ENCODE measurements at places on chromosomes 7 and 10.

- peak; percentile 25 for DNase-seq
Measured at GRCh38 chr10:86649471-86650150, 4.7 kb upstream of the OPN4 start.

- no peak for DNase-seq
Measured at GRCh38 chr7:122423591-122423990, 119.0 kb upstream of the FEZF1 start.

DNA sequence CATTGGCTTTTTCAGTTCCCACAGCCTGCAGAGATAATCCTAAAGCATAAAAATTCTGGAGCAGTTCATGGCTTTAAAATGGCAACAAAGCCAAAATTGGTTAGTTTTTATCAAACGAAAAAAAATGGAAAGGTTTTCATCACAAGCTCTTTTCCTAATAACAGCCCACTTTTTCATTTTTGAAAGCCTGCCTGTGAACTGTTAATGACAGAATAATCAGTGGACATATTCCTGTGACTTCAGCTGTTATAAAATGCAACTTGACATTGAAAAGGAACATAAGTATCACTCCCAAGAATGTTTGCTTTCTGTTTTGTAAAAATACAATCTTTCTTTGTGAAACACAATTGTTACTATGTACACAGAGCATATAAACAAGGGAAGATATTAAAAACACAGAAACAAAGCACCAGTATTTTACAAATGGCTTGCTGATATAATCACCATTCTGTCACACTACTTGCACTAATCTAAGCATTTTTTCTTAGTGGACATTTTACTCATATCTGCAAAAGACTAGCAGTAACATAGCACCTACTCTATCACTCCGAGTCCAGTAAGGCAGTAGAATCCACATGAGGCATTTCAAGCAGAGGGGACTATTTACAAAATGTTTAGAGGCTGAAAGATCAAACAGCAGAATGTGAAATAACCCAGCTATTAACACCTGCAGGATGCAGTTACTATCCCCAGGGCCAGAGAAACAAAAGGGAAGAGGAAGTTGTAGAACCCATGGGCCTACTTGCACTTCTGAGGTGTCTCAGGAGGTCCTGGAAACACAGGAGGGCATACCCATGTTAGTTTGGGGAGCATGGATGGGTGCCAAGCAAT lies 26.4 kb downstream of the MACC1 start:
- no peak for DNase-seq

- DNase-seq, result no peak
Measured at GRCh38 chr7:127736511-127736910, 84.5 kb downstream of the SND1 start.

GRCh38 chr10:81708929-81709328 lies 166.1 kb upstream of the NRG3 start:
- no peak for DNase-seq

DNA sequence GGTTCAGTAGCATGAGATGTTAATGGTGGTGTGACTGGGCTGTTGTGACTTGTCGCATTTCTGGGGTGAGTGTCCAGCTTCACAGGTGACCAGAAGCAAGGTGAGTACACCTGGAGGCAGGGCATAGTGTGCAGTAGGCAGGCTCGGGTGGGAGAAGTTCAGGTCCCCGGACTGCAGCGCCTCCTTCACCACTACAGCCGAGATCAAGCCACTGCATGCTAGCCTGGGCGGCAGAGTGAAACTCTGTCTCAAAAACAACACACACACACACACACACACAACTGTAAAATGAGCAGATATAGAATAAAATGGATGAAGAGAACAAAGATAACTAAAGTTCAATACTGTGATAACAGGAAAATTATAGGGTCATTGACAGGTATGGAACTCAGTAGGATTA lies 11.1 kb upstream of the PARD3 start:
- DNase-seq, result no peak

GRCh38 chr10:26890956-26891355 lies 30.2 kb upstream of the ABI1 start:
- DNase-seq, result peak; percentile 69

DNA sequence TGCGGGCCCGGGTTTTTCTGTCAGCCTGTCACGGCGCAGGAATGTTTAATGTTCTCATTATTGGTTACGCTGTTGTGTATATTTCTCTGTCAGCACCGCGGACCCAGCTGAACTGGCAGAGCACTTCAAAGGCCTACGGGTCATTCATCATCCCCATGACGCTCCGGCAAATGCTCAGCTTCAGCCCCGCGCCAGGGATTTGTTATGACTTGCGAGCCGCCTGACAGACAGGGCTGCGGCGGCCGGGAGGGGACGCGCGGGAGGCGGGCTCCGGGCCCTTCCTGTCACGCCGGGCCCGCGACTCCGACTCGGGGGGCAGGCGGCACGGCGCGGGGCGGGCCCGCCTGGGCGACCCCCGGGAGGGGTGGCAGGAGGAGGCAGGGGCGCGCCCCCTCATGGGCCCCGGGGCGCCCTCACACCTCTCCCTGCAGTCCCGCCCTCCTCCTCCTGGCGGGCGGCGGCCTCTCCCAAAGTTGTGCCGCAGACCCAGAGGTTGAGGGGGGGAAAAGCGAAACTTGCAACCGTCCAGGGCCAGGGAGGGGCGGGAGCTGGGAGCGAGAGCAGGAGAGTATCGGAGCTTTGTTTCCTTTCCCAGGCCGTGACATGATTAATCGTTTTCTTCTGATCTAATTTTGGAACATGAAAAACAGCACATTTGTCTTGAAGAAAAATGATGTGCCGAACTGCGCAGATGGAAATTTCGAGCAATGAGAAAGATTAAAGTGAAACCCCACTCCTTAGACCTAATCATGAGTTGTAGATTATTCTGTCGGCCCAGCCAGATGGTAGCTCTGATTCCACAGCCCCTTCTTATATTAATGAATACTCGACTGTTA lies 59.3 kb upstream of the COMTD1 start:
- peak; percentile 87 for DNase-seq

GRCh38 chr7:44307301-44307900 lies 18.0 kb downstream of the CAMK2B start:
- no peak for DNase-seq

GRCh38 chr10:68280758-68281157 lies 48.8 kb upstream of the ATOH7 start:
- no peak for DNase-seq

DNA sequence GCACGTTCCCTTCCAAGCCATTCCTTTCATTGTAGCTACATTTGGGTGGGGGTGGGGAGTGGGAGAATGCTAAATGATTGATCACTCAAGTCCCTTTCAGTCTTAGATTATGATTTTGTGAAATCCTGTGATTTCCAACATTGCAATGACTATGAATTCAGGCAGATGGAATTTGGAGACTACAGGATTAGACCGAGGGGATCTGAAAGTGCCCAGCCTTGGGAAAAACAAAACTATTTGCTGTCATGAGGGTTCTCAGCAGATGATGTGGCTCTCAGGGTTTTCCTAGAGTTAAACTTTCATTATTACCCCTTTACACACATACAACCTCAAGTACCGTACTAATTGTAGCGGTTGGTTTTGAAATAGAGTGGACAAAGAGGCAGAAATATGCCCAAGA lies 4.7 kb downstream of the MACROH2A2 start:
- no peak for DNase-seq

GRCh38 chr7:84142726-84143125 lies 51.9 kb downstream of the SEMA3A start:
- no peak for DNase-seq

DNA sequence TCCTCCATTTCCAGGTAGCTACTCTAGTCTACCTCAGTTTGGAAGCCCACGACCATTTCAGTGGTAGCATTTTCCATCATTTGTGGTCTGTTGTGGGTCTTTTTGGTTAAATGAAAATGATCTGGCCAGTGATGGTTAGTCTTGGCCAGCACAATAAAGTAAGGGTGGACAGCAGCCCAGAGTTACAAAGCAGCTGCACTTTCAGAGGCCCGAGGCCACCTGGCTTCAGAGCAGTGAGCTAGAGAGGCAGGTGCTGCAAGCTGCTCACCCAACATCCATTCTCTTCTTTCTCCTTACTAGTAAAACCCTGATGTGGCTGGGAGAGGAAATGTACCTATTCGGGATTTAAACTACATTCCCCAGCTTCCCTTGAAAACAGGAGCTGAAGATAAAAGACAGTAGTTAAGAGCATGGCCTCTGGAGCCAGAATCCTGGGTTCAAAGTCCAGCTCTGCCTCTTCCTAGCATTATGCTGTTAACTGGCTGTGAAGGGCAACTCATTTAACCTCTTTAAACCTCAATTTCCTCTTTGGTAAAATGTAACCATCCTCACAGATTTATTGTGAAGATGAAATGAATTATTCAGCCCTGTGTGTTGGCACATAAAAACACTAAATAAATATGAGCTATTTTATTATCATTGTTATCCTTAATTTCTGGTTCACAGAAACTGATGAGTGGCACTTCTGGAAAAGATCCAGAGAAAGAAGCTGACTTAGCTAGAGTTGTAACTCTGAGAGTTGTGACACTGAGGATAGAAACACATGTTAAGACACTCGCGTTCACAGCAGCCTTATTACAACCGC lies 517.4 kb downstream of the PARD3 start:
- no peak for DNase-seq

- DNase-seq, result no peak
Measured at GRCh38 chr7:126698446-126698845, 554.3 kb downstream of the GRM8 start.

DNA sequence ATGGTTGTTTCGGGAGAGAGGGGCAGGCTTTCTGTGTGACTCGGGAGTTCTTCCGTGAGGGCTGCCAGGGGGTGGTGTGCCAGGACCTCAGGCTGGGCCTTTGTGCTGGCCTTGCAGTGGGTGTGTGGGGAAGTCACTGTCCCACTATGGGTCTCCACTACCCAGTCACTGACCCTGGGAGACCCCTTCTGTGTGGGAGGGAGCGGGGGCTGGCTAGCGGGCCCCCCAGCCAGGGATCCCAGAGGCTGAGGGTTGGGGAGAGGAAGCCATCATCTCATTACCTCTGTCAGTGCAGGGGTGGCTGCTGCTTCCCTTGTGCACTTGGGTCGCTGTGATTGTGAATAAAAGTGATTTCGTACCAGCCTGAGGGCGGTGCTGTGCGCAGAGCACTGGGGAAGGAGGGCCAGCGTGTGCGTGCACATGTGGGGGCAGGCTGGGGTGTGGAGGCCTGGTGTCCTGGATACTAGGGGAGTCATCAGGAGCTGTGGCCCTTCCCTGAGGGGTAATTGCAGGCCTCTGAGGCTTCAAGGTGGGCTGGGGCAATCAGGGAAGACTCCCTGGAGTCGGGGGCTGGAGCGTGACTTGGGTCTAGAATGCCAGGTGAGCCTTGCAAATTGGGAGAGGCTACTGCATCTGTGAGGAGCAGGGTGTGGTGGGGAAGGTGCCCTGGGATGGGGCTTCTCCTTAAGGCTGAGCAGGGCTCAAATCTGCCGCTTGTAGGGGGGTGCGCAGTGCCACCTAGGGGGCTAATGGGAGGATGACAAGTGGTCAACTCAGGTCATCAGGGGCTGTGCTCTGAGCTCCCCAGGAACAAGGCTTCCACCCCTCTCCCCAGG lies 98.9 kb downstream of the NEURL1 start:
- no peak for DNase-seq

- no peak for DNase-seq
Measured at GRCh38 chr10:101732096-101732495, 37.1 kb upstream of the FBXW4 start.

- DNase-seq, result no peak
Measured at GRCh38 chr7:3480197-3480596, 179.1 kb downstream of the SDK1 start.

DNA sequence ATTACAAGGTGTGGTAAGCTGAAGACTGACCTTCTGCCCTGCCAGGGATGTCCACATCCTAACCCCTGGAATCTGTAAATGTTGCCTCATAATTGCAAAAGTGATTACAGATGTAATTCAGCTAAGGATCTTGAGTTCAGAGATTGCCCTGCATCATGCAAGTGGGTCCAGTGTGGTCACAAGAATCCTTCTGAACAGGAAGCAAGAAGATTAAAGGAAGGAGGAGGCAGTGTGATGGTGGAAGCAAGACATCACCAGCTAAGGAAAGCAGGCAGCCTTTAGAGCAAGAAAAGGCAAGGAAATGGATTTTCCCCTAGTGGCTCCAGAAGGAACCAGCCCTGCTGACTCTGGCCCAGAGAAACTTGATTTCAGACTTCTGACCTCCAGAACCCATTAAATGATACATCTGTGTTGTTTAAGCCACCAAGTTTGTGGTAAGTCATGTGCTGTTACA lies 78.1 kb downstream of the USP6NL start:
- DNase-seq, result no peak

- no peak for DNase-seq
Measured at GRCh38 chr7:116407165-116407564, 92.4 kb upstream of the CAV2 start.

GRCh38 chr7:4102231-4102841 lies 579.8 kb upstream of the FOXK1 start:
- DNase-seq, result peak; percentile 27

DNA sequence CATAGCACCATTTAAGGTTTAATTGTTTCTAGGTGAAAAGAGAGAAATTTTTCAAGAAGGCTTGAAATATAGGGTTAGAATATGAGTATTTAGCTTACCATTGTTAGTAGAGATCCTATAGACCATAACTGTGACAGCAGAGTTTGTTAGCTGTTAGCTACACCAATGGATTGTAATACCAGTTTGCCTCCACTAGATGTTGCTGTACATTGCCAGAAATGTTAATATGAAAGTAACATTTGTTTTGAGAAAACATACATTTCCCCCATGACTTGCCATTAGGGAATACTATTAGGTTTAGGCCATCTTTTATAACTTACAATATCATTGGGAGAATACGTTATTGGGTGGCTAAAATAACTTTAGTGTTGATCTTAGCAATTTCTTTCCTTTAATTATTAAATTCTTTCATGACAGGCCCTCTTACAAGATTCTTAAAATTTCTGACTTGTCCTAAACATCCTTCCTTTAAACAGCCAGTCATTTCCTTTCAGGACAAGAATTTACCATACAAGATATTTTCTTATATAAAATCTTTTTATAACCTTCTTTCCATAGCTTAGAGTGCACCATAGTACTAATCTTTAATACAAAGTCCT lies 39.5 kb downstream of the ZNF117 start:
- no peak for DNase-seq

- peak; percentile 86 for DNase-seq
Measured at GRCh38 chr7:116525913-116526861, 1.4 kb downstream of the CAV1 start.

DNA sequence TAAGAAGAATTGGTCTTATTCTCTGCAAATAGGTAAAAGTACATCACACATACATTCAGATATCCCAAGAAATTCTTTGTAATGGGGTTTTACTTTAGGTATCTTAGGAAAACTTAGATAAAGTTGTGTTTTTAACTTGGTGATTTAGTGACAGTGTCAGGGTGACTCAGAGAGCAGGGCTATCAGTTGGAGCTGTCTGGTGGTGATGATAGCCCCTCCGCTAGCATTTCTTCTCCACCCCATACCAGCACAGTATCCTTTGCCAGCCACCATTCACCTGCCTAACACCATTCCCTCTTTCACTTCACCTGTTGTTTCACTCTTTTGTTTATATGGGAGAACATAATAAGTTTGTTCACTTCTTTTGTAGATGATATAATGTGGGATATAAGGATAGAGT lies 30.4 kb downstream of the VPS50 start:
- DNase-seq, result no peak

DNA sequence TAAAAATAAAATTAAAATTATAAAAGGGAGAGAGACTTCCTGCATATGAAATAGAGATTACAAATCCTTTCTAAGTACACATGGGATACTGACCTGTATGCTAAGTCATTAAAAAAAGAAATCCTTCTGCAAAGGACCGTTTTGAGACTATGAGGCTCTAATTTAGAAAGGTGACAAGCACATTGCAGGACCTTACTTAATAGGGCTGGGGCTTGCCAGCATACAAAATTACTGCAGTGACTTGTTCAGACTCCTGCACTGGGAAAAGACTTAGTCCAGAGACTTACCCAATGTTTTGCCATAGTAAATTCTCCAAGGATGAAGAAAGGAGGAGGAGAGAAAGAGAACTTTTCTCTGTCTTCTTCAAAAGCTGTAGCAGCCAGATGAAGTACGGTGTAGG lies 193.6 kb downstream of the KCNMA1 start:
- DNase-seq, result no peak
